GM06990 (cell line): ENCODE measurements at places on chromosomes 2 and 18.

- DNase-seq = peak; percentile 11
These were observed 360.6 kb downstream of the RND3 start for GRCh38 chr2:150126839-150127238.

DNA sequence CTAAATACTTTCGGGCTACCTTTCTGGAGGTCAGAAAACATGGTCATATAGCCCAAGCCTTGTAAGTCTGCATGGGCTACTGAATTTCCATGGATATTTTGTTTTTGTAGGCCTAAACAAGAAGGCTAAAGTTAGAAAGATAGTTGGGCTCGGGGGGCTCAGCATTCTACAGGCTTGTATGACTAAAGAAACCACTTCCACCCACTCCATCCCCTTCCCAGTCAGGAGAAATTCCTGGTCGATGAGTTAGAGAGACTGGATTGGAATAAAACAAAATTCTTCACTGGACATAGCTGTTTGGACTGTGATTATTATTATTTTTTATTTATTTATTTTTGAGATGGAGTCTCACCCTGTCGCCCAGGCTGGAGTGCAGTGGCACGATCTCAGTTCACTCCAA is 539.4 kb upstream of the TNP1 start:
- DNase-seq = no peak

GRCh38 chr2:177244244-177244771 is 20.2 kb downstream of the NFE2L2 start:
- no peak for DNase-seq

DNA sequence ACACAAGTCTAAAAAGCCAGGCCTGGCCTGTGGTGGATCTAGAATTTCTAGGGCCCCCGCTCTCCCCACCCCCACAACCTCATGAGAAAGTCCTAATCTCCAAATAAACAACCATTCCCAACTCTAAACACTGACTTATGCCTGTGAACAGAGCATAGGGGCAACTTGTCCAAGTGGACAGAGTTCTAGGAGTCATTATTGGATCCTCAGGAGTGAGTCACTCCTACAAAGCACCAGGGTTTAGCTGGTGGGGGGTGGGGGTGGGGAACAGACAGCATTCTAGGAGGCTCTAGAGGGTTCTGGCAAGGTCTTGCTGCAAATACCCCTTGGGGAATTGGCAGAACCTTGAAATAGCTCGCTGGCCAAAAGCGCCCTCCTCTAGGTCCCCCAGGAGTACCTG is 83.3 kb downstream of the ZCCHC2 start:
- no peak for DNase-seq

DNA sequence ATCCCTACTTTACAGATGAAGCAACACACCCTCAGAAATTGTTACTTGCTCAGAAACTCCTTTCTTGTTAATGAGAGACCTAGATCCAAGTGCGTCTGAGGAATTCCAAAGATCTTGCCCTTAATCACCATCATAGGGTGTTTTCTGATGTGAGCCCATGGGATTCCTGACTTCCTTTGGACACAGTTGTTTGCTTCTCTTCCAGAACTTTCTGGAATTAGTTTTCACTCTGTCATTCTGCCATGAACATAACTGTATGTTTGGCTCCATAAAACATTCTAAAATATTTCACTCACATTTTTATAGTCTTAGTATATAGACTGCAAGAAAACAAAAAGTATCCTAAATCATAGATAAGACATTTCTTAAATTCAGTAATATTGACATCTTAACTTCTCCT is 593.9 kb upstream of the SOX11 start:
- DNase-seq = no peak

DNA sequence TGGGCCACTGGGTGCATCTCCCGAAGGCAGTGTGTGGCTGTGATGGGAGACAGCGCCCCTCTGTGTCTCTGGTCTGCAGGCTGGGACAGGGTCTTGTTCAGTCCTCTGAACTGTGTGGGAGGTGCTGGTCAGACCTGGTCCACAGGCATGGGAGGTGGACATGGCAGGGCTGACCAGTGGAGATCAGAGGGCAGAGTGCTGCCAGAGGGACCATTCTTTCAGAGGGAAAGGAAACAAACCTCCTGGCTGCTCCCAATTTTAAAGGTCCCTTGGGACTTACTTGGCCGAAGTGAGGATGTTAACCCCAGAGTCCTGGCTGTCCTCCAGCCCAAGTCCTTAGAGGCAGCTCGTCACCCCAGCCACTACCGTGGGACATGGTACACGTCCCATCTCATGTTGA is 4.0 kb downstream of the CAPN13 start:
- no peak for DNase-seq

DNA sequence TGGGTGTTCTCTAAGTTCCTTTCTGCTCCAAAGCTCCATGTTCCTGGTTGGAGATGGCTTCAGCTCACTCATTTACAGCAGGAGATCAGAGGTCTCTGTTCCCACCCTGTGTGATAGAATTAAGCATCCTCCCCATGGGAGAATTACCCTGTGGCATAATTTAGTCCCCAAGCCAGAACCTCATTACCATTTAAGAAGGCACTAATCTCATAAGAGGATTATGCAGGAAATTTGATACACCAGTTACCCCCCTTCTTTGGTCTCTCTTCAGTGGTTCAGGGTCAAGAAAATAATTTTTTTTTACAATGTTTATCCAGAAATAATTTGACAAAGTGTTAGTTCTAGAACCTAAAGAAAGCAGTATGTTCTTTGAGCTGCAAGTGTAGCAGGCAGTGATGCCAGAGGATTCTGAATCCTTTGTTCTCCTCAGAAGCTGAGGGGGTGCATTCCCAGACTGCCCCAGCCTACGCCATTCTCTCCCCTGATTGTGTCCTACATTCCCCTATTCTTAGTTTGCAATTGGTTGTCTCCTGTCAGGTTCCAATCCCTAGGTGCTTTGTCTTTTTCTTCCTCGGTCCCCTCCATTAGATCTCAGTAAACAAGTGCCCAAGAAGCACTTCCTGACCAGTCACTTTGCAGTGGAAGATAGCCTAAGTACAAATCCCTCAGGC is 163.6 kb downstream of the PRKCE start:
- no peak for DNase-seq

DNA sequence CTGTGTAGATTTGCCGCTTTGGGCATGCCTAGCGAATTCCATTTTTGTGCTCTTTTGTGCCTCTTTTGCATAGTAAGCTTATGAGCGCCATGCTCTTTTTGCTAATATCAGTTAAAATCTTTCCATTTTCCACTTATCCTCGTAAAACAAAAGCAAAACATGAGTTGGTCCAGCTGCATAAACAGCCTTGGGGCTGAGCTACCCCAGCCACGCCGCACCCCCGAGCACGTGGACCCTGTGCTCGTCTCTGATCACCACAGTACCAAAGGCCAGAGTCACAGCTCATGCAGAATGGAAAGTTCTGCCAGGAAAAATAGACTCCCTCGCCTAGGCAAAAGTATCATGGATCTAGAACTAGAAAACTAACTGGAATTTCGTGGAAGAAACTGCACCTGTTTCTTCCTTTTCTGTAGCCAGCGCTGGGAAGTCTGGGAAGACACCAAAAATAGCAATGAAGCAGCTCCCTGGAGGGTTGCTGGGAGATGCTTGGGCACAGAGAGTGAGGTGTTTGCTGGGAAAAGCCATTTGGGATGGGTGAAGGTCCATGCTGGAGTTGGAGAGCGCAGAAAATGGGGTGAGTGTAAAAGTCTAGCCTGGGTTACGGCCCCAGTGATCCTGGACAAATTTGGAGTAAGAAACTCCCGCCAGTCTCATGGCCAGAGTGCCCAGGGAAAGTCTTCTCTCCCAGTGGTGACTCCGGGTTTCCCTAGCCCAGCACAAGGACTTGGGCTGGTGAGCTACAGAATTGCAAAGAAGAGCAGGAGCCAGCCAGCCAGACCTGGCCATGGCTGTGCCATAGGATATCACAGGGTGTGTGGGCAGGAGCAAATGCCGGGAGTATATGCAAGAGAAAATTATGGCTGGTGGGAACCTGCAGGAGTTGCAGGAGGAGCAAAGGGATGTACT is 218.4 kb downstream of the GBX2 start:
- DNase-seq = no peak

DNA sequence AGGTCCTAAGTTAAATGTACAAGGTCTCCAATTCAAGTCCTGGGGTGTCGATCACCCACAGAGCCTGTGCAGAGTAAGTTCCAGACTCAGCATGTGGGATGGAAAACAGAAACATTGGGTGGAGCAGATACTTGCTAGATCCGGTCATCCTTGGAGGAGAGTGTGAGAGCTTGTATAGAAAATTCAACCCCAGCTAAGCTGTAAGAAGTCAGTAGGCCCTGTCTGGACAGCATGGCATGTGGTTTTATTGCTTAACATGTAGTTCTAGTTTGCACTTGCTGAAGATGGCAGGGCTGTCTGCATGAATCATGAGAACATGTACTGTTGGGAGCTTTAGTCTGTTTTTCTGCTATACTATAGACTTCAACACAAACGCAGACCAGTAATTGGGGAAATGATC is 189.6 kb upstream of the RMP24 start:
- DNase-seq = no peak

GRCh38 chr2:228927028-228928010 is 343.8 kb downstream of the PID1 start:
- no peak for DNase-seq
